NCI-H1092 (cell line): ENCODE measurements at places on chromosomes 12 and 14.

DNA sequence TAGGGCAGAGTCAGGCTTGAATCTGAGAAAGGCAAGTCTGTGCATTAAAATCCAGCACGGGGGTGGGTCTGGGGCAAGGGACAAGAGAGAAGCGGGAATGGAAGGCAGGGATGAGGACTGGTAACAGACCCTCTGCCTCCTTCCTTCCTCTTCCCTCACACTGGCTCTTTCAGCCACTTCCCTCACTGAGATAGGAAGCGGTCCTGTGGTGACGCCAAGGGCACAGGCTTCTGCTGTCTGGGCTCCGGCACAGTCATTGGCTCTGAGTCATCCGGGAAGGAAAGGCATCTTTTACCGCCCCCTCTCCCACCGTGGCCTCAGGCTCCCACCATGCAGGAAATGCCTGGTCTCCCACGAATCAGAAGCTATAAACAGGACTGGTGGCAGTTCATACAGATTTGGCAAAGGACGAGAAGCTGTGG is 70.2 kb downstream of the ETV6 start:
- no peak for DNase-seq

- DNase-seq = peak; percentile 20
These were observed 15.8 kb upstream of the TMEM30B start for GRCh38 chr14:61296719-61297502.

- no peak for DNase-seq
These were observed 46.7 kb upstream of the RD3L start for GRCh38 chr14:103989034-103989433.

DNA sequence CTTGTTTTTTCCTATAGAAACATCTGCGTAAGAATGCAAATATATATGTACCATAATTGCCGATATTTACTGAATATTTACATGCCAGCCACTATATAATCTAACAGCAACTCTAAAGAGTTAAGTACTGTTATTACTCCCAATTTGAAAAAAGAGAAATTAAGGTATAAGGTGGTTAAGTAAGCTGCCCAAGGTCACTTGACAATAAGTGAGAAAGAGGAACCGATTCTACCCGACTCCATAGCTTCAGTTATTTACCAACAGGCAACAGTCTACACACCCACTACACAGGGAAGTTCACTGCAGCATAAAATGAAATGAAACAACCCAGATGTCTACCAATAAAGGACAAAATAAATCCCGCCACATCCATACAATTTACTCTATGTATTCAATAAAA is 1.1 kb downstream of the MIS18BP1 start:
- no peak for DNase-seq

GRCh38 chr14:53953002-53953827 is 3.4 kb downstream of the BMP4 start:
- DNase-seq = peak; percentile 39

- no peak for DNase-seq
These were observed 658.0 kb upstream of the MDGA2 start for GRCh38 chr14:48333221-48333920.

DNA sequence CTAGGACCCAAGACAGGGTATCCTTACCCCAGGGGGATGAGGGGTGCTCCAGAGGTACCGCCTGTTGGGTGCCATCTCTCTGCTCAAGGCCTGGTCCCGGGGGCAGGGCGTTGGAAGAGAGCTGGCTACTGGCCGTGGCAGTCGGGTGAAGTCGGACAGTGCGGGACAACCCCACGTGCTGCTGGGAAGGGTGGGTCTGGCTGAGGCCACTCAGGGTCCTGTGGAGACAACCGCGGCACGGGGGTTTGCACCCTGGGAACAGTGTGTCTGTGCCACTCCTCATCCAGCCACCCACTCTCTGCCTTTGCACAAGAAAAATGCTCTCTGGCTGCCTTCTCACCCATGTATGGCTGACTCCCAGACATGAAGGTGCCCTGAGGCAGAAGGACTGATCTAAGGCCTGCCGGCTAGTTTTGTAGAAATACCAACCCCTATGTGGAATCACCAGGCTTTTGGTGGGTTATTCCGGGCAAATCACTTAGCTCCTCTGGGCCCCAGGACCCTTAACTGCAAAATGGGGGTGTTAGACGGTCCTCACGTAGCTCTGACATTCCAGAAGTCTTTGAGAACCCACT is 56.5 kb downstream of the LTBP2 start:
- DNase-seq = no peak

DNA sequence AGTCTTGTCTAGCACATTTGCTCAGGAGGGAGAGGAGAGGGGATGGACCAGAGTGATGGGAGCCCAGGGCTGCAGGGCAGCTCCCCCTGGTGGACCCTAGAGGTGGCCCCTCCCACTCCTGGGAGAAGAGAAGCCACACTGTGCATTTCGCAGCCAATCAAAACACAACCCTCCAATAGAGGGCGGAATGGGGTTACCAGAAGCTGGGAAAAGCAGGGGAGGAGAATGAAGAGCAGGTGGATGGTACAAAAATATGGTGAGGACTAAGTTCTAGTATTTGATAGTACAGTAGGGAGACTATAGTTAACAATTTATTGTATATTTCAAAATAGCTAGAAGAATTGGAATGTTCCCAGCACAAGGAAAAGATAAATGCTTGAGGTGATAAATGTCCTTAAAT is 23.6 kb downstream of the VASH1 start:
- DNase-seq = peak; percentile 54

DNA sequence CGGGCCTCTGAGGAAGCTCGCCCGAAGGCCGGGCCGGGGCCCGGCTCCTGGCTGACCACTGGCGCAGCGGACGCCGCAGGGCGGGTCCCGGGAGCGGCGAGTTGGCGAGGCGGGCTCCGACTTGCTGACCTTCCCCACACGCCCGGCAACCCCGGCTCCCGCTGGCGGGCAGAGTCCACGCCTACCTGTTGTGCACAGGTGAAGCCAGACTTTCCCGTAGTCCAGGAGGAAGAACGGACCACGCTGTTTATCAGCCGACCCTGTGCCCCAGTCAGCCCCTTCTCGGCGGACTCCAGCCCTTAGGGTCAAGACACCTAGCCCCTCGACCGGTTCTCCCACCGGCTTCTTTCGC is 407 bp downstream of the HEATR5A start:
- peak; percentile 28 for DNase-seq

- DNase-seq = no peak
These were observed 72.4 kb upstream of the CHST11 start for GRCh38 chr12:104384141-104384880.

DNA sequence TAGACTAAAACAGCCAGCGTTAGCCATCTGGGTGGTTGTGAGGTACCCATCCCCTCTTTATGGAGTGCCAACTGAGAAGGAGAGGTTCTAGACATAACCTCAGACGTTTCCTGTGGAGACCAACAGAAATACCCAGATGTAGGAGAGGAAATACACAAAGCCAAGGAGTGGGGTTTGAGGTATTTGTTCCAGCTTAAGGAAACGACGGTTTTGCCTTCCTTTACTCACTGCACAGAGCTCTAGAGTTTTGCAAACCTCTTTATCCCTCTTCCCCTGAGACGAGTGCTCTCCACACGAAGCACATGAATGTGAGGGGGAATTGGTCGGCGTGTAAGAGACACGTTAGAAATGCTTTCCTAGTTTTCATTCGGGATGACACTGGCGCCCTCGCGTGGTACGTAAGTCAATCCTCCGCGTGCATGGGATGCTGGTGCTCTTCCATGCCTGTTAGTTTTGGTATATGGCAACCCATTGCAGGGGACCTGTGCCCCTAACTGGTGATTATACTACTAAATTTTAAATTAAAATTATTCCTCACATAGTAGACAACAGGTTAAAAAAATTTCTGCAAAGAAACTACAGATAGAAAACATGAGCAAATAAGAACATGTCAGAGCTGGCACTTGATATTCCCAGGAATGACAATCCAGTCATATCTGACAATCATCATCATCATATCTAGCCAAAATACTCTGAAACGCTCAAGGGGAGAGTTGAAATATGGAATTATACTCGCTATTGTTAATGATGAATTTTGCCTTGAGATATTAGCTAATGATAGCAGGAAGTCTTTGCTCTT is 121.7 kb downstream of the PPM1H start:
- DNase-seq = no peak

DNA sequence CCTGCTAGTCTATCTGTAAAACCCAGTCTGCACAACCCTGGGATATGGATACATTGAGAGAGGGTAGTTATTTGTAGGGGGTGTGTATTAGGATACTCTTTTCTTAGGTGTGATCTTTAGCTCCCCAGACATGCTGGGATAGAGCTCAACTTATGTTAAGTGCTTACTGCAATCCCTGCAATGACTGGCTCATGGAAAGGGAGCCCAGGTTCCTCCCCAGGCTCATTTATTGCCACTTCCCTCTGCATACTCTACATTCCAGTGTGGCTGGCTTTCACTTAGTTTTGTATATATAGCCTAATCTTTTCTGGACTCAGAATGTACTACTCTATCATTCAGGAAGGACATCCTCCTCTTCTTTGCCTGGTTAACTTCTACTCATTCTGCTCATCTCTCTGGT is 172.0 kb downstream of the SYT10 start:
- no peak for DNase-seq

GRCh38 chr14:39827901-39828655 is 395.8 kb upstream of the FBXO33 start:
- no peak for DNase-seq

DNA sequence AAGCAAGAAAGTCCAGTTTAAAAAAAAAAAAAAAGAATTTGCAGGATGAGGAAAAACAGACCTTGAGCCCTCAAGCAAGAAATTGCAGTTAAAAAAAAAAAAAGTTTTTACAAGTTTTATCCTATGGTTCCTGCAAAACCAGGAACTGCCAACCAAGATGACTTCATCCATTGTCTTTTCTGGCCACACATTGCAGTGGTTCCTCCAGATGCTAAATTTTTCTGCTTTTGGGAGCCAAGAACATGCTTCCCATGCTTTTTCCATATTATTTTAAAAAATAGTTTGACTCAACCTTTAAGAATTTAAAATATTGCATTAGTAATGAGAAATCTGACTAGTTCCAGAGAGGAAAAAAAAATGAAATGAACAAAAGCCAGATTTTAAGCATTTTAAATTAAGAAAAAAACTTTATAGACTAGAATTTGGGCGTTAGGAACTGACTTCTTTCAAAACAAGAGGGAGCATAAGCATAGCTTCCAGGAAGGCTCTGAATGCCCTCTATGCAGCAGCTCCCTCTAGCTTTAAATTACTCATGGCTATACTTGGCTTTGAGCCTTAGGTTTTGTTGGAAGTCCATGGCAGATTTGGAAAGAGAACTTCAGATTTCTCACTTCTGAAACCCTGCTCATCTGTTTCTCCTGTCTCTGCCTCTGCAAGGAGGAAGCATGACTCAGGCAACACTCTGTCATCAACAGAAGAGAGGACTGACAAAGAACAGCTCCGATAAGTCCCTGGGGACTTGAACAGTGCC is 124.5 kb downstream of the GPR65 start:
- DNase-seq = no peak

DNA sequence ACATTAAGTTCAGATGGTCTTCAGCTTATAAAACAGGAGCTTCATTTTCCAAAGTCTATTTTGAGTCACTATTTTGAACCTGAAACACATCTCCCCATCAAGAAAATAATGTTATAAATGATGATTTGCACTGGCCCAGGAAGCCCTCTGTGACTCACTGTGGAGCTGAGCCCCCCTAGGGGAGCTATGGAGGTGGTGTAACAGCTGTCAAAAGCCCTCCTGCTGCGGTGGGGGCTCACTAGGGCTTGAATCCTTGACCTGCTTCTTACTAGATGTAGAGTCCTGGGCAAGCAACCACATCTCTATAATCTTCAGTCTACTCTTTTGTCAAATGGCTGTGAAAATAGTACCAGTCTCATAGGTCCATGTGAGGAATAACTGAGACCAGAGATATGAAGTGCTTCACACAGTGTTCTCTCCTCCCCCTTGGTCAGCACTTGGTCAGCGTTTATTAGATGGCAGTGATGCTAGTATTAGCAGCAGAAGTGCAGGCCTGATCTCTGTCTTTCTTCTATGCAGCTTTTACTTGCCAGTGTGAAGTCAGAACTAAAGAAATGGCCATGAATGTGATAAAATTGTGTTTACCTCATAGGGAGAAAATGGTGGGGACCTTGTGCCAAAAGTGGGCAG is 83.4 kb downstream of the RTN1 start:
- DNase-seq = no peak

GRCh38 chr14:24366413-24366720 is 1.6 kb upstream of the NFATC4 start:
- DNase-seq = no peak

- no peak for DNase-seq
These were observed 31.2 kb upstream of the RBM19 start for GRCh38 chr12:113997365-113997764.

- DNase-seq = no peak
These were observed 41.6 kb upstream of the FGD4 start for GRCh38 chr12:32357601-32358249.

DNA sequence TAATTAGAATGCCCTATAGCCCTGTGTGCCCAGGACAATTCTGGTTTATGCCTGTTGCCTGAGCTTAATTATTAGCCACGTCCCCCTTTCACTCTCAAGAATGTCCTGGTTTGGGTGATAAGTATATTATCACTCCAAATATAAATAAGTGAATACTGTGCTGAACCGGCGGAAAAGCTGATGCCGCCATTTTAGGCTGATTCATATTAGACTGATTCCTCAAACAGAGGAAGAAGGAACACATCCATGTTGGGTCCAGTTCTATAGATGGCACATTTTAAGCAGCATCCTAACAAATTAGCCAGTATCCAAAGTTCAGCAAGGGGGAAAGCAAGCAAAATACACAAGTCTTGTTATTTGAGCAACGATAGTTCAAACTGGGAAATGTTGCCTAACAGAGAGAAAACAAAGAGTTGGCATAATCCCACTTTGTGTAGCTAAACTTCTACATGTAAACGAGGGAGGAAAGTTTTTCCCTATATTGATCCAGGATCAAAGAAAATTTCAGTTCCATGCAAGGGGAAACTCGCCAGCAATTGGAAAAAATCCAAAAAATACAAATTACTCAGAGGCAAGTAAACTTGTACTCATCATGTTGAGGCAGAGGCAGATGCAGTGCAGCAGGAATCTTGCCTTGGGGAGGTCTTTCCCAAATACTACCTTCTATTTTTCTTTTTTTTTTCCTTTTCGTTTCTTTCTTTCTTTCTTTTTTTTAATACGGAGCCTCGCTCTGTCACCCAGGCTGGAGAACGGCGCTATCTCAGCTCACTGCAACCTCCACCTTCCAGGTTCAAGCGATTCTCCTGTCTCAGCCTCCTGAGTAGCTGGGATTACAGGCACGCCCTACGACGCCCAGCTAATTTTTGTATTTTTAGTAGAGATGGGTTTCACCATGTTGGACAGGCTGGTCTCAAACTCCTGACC is 96.2 kb downstream of the ITPR2 start:
- no peak for DNase-seq

DNA sequence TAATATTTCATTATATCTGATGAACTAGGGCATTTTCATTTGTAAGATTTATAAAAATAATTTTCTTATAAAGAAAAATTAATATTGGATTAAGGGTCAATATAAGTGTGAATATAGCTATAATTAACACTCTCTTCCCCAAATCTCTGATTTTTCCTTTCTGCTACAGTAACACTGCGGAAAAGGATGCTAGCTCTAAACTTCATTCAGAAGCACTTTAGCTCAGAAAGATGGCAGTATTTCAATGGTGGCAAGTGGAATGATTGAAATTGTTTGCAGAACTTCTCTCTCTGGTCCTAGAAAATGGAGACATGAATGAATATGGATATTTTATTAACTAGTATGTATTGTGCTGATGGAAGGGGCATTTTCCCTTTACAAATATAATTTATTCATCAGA is 8.4 kb downstream of the NPAS3 start:
- DNase-seq = no peak
